ENCODE measurements at places on chromosomes 3 and 15.

GRCh38 chr15:33565094-33565493, 254.3 kb downstream of the RYR3 start:
- DNase-seq, result no peak

GRCh38 chr15:93052090-93052879, 36.7 kb downstream of the RGMA start:
- no peak for DNase-seq

DNA sequence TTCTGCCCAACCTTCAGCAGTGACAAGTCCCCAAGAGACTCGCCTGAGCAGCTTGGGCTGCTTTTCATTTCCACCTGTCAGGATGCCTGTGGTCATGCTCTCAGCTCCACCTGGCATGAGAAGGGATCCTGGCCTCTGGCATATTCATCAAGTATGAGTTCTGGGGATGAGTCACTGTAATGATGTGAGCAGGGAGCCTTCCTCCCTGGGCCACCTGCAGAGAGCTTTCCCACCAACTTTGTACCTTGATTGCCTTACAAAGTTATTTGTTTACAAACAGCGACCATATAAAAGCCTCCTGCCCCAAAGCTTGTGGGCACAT, 3.5 kb downstream of the MYD88 start:
- DNase-seq, result peak; percentile 9

DNA sequence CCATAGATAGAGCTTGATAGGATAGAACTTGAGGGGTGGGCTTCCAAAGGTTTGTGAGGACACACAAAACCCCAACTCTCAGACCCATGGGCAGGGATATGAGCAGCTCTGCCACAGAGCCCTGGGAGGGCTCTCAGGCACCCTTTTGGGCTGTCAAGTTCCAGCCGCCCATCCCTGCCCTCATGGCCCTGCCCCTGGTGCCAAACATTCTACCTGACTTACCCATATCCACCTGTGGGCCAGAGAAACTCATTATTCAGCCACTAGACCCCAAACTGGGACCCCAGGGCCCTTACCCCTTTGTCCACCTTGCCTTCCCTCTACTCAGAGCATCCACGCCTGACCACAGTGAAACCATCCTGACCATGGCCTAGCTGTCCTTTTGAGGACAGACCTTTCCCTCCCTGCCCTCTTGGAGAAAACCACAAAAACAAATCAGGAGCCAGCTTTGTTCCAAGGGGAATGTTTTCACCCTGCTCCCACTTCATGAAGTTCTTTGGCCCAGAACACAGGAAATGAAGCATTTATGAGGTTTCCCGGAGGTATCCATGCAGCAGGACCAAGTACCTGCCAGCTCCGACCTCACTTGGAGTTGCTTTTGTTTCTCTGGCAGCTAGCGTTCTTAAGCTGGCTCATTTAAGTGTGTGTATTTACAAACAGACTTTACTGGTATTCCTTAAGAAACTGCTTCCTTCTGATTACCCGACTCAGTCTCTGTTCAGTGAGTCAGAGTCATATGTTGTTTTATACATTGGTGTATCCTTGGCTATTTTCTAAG, 34.2 kb upstream of the GALNT15 start:
- no peak for DNase-seq

DNA sequence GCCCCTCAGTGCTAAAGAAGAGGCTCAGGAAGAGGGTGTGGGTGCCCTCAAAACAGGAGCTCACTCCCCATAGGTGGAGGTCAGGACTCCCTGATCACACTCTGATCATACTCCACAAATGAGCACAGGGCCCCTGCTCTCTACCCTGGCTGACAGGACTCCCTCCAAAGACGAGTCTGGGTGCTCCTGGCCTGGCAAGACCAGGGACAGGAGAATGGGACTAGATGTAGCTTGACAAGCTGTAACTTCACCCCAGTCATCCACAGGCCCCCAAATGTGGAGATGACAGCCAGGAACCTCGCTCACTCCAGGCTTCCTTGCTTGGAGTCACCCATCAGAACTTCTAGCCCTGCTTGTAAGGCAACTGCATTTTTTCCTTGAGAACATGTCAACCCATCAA, 11.1 kb downstream of the SCN5A start:
- no peak for DNase-seq

DNA sequence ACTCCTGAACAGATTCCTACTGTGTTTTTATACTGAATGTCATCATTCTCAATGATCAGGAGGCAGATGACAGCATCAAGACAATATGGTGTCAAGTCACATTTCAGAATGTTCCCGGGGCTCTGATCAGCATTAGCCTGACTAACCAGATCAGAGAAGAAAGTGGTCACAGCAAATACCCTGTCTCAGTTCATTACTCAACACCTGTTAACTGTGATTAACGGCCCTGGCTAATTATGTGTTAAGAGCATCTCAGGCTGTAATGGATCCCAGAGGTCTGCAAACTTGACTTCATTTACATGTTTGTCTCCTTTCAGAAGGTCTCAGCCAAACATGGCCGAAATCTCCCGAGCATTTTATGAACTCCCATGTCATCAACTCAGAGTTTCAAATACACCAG, 833.7 kb downstream of the FHIT start:
- no peak for DNase-seq

DNA sequence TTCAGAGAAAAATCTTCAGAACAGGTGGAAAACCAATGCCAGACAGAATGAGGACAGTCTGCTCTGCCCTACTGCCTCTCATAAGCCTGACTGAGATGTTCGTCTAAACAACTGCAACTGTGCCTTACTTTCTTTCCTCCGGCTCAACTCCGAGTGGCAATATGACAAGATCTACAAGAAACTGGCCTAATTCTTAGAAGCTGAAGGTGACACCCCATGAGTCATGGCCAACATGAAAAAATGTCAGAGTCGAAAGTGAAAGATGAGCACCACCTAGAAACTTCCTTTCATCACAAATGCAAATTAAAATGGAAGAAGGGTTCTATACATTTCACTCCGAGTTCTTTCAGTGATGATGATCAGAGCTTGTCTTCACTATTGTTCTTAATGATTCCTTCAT, 12.9 kb downstream of the PCYT1A start:
- peak; percentile 24 for DNase-seq

GRCh38 chr3:41350441-41350840, 151.1 kb downstream of the CTNNB1 start:
- DNase-seq, result no peak

- no peak for DNase-seq
These were observed 88.9 kb downstream of the PTPRG start for GRCh38 chr3:61650276-61650675.
